ENCODE measurements at places on chromosomes 12 and 14.

DNA sequence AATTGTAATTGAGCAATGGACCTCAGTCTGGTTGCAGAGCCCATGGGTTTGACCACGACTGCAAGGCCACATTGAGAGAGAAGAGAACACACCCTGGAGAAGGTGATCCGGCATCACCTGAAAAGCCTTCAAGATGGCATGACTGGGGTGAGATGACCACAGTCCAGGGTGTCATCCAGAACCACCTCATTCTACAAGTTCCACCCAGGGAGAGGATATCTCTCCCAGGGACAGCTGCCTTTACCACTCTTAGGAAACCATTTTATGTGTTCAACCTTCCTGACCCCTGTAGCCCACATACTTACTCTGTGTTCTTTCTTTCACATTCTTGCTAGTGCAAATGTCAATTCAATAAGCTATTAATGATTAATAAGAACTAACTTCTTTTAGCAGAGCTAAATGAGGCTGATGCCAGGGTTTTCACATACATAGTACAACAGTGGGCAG is 43.4 kb upstream of the CPM start:
- DNase-seq = no peak

DNA sequence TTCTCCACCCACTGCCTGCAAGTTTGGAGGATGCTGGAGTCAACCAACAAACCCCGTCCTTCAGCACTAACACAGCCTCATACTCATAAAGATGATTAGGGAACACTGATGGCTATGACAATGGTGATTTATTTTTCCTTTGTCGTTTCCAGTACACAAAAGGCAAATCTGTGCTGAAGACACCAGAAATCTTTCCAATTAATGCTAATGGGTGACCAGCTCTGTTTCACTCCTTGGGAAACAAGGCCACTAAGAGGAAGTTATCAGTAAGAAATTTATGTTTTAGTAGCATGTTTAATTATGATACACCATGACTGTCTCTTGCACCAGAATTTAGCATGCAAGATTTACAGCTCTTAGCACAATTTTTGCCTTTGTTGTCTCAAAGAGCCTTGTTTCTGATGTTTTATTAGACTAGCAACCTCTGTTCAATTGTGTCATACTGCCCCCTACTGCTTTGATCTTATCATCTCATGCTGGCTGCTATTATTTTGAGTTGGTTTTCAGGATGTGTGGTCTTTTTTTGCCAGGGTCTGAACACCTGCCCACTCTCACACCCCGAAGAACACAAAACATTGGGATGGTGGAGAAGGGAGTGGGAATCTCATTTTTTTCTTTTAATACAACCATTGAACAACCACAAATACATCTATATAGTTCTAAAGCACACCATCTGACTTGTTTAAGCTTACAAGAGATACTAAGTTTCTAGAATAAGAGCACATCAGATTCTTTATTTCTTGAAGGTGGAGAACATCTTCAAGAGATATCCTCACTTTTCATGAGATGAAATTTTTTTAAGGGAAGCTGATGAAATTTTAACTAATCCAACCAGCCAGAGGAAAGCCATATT is 160.9 kb downstream of the SPTSSA start:
- DNase-seq = peak; percentile 66

GRCh38 chr12:74021937-74022336 is 515.7 kb upstream of the ATXN7L3B start:
- DNase-seq = peak; percentile 96

DNA sequence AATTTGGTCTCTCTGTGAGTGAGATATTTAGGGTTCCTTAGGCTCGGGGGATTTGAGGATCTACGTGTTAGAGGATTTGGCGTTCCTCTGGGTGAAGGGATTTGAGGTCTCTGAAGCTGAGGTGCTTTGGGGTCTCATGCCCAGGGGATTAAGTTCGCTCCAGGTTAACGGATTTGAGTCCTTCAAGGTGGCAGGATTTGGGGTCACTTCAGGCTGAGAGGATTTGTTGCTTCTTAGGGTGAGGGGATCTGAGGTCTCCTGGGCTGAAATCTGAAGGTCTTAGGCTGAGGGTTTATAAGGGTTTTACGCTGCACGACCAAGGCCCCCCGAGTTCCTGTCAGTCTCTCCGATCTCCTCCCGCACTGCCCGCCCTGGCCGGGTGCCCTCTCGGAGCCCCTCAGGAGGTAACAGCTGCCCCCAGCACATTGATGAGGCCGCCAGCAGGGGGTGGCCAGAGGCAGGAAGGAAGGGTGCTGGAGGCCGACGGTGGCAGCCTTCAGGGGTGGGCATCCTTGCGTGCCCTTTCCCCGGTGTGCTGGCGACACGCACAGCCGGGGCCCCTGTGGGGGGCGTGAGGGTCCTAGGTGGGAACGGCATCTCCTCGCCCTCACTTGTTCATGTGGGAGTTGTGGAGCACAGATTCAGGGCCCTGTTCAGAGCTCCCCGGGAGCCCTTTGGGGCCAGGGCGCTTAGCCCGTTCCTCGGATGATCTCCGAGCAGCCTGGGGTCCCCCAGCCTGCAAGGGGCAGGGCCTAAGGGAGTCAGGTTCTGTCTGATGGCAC is 14.3 kb downstream of the CEP170B start:
- DNase-seq = no peak

GRCh38 chr12:129613314-129613713 is 290.5 kb downstream of the TMEM132D start:
- no peak for DNase-seq

GRCh38 chr14:100634026-100634425 is 46.8 kb upstream of the BEGAIN start:
- peak; percentile 8 for DNase-seq

GRCh38 chr14:67971627-67972625 is 152.3 kb downstream of the RAD51B start:
- DNase-seq = no peak

DNA sequence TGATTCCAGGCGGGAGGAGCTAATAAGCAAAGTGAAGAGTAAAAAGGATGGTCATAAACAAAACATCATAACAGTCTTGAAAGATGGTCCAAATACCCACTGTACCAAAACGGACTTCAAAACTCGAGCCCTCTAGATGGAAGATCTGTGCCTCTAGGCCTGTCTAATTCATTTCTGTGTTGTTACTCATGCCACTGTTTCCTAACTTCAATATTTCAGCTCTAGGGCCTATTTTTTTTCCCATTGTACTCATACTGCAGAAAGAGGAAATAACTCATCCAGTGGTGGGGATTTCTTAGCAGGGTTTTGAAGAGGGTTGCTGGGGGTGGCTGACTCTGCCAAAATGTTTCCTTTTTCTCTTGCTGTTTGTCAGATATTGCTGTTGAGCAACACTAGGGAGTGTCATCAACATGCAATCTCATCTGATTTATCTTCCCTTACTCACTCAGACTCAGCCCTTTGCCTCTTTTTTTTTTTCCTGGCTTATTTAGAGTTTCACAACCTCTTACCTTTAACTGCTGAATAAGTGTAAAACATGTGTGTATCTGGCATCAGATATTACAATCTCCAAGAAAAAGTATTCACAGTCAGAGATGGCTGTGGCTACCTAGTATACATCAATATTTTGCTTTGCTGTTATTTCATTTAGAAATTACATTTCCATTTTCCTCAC is 189.6 kb downstream of the DUSP6 start:
- DNase-seq = peak; percentile 39

- DNase-seq = no peak
Measured at GRCh38 chr14:52690983-52691760, 4.2 kb downstream of the ERO1A start.

DNA sequence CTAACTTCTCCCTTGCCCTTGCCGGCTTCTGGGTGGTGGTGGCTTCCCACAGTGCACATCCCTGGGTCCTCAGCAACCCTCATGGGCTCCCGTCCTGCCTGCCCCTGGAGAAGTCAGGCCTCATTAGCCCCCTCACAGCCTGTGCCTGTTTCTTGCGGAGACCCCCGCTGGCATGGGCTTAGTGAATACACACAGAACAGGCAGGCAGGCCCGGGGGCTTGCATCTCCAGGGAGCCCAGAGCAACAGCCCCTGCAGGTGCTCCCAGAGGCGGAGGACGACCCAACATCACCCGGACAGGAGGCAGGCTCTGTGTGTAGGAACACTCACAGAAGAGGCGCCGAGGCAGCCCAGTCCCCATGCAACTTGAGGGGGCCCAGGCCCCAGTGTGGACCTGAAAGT is 25.1 kb upstream of the FBRSL1 start:
- DNase-seq = no peak

DNA sequence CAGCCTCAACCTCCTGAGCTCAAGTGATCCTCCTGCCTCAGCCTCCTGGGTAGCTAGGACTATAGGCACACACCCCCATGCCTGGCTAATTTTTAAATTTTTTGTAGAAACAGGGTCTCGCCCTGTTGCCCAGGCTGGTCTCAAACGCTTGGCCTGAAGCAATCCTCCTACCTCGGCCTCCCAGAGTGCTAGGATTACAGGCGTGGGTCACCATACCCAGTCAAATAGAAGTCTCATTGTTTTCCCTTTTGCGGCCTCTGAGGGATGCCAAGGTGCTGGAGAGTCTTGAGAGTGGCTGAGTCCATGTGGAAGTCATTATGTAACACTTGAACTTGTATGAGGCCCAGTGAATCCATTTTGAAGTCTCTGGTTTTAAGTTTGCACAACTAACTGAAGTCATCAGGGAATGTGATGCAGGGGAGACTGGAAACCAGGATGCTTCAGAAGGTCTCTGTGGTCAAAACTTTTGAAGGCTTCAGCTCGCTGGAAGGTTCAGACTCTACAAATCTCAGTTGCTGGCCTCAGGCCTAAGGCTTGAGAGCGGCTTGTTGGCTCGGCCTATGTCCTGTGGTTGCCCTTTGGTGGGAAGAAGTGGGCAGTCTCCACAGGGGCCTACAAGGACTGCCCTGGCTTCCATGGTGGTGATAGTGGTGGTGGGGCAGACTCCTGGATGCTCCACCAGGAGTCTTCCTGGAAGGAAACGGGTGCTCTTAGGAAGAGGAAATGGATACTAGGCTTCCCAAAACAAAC is 29.2 kb downstream of the GALNT16 start:
- DNase-seq = no peak

DNA sequence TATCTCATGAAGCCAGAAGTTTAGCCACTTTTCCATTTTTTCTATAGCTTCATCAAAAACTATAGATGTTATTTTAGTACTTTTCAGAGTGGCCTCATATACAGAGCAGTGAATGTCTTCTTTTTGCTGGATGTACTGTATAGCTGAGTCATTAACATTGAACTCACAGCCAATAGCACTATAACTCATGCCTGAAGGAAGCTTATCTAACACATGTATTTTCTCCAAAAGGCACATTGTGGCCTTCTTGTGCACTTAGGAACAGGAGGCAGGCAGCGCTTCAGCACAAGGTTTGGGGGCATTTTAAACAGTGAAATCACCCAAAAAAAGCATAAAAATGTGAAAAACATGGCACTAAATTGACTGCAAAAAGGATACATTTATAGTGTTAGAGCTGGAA is 336.8 kb upstream of the TMTC1 start:
- DNase-seq = no peak
